Stimulated activated CD4-positive, alpha-beta T cell treated with anti-CD3 and anti-CD28 coated beads, Interleukin-4, amount 100 ng/mL, for 48 hours (primary cell): ENCODE measurements at places on chromosomes 6 and 20.

GRCh38 chr20:4814696-4815252, 93.1 kb downstream of the PRND start:
- peak; percentile 53 for DNase-seq

- DNase-seq: no peak
These were observed 28.1 kb downstream of the HM13 start for GRCh38 chr20:31542201-31542842.

- no peak for DNase-seq
These were observed 7.1 kb upstream of the GRM4 start for GRCh38 chr6:34152806-34153520.

DNA sequence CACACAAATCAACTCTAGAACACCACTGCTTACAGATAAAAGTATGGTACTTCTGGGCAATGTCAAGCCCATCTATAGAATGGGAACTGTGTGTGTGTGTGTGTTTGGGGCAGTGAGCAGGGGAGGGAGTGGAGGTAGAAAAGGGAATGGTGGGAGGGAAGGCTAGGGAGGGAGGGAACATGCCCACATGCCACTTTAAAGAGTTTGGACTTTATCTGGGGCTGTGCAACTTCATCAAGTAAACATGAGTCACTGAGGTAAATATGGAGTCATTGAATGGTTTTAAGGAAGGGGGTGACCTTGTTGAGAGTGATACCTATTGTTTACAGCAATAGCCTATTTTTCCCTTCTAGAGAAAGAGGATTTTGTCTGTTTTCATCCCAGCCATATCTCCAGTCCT, 22.5 kb upstream of the RNGTT start:
- no peak for DNase-seq

GRCh38 chr6:154942770-154943169, 52.3 kb upstream of the TIAM2 start:
- DNase-seq: no peak

DNA sequence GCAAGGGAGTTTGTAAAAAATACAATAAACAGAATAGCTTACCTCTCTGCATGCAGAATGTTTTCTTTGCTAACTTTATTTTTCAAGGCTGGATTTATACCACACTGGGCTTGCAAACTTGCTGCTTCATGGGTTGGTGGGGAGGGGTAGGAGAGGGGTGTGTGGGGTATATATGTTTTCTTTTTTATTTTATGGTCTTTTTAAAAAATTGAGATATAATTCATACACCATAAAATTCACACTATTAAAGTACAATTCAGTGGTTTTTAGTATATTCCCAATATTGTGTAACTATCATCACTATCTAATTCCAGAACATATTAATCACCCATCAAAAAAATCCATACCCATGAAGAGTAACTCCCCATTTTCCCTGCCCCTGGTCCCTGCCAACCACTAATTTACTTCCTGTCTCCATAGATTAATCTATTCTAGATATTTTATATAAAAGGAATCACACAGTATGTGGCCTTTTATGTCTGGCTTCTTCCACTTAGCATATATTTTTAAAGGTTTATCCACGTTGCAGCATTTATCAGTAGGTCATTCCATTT, 14.3 kb upstream of the TRPC4AP start:
- DNase-seq: no peak

- no peak for DNase-seq
These were observed 49.6 kb downstream of the PTCHD4 start for GRCh38 chr6:48061265-48061990.

DNA sequence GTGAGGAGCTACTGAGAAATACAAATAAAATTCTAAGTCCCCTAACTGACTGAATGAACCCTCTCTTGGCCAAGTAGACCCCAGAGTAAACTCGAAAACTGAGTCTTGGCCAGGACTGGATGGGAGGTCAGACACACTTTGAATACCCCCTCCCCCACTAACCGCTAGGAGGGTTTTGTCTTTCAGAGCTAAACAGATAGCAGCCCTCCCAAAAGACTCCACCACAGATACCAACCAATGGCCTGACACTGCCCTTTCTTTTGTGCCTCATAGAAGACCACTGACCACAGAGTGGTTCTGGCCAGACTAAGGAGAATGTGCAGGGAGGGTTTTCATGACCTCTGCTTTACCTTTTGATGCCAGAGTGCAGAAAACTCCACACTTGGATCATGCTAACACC, 42.1 kb downstream of the SPACA1 start:
- DNase-seq: no peak

DNA sequence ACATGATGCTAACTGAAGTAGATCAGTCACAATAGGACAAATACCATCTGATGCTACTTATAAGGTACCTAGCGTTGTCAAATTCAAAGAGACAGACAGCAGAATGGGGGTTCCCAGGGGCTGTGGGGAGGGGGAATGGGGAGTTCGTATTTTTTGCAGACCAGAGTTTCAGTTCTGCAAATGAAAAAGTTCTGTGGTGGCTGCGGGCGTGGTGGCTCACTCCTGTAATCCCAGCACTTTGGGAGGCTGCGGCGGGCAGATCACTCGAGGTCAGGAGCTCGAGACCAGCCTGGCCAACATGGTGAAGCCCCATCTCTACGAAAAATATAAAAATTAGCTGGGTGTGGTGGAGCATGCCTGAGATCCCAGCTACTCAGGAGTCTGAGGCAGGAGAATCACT, 68.1 kb downstream of the SLC22A23 start:
- DNase-seq: no peak

DNA sequence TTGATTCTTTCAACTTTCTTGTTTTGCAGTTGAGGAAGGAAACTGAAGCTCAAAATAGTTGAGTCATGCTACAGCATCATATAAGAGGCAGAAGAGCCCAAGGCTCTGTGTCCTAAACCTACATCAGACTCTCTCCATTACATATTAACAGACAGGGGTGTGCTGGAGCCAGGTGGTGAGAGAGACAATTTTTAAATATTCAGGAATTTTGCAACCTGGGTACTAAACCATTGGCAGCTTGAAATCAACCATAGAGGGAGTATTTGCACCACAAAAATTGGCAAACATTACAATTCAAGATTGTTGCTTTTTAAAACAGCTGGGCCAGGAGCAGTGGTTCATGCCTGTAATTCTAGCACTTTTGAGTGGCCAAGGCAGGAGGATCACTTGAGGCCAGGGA, 65.8 kb upstream of the SOX4 start:
- DNase-seq: no peak
